ENCODE measurements at places on chromosomes 1 and 21.

DNA sequence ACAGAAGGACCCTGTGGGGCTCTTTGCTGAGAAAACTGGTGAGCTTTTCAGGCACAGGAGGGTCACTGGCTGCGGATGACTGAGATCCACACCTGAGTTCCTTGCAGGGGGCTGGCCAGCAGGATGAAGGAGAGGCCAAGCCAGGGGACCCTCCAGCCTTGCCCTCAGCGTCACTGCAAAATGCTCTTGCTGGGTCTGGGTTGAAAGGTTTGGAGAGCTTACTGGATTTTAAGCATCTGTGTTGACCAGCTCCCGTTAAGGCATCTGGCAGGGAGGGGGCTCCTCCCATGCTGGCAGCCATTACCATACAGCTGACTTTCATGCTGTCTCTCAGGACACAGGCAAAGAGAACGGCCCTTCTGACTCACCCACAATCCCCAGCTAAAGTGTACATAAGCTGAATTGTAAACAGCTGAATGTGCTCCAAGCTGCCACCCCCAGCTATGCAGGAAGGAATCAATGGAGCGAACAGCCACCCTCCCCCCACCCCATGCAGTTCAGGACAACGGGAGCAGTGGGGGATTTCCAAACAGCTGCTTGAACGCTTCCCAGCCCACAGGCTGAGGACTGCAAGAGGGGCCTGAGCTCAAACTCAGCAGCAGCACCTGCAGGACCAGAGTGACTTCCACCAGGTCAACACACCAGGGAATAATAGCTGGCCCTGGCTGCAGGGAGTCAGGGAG is 21.3 kb upstream of the A3GALT2 start:
- DNase-seq = peak; percentile 98

GRCh38 chr21:33332143-33332542 is 7.4 kb downstream of the IFNAR1 start:
- no peak for DNase-seq

DNA sequence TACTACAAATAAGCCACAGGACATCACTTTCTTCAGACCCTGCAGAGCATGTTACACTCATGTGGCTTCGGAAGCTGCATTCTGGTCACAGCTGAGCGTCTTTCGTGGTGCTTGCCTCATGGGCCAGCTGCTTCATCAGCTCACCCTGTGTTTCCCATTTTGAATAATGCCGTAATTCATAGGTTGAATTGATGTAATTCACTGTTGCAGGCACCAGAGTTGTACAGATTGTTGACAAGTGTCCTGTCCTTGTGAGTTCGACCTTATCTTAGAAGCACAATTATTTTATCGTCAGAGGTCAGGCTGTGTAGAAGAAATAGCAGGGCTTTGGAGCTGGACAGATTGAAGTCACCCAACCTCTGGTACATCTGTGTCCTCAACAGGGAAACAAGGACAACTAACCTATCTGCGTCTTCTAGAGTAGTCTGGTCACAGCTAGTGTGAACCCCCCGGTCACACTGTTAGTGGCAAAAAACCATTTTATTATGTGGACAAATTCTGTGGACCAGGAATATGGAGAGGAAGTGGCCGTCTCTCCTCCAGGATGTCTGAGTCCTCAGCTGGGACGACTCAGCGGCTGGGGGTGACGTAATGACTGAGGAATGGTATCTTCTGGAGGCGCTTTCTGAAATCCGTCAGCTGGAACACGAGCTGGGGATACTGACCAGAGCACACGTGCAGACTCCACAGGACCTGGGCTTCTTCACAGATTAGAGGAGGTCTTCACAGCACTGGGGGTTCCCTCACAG is 17.8 kb downstream of the PKNOX1 start:
- DNase-seq = peak; percentile 88

- no peak for DNase-seq
These were observed 5.5 kb downstream of the INAVA start for GRCh38 chr1:200899954-200900867.

DNA sequence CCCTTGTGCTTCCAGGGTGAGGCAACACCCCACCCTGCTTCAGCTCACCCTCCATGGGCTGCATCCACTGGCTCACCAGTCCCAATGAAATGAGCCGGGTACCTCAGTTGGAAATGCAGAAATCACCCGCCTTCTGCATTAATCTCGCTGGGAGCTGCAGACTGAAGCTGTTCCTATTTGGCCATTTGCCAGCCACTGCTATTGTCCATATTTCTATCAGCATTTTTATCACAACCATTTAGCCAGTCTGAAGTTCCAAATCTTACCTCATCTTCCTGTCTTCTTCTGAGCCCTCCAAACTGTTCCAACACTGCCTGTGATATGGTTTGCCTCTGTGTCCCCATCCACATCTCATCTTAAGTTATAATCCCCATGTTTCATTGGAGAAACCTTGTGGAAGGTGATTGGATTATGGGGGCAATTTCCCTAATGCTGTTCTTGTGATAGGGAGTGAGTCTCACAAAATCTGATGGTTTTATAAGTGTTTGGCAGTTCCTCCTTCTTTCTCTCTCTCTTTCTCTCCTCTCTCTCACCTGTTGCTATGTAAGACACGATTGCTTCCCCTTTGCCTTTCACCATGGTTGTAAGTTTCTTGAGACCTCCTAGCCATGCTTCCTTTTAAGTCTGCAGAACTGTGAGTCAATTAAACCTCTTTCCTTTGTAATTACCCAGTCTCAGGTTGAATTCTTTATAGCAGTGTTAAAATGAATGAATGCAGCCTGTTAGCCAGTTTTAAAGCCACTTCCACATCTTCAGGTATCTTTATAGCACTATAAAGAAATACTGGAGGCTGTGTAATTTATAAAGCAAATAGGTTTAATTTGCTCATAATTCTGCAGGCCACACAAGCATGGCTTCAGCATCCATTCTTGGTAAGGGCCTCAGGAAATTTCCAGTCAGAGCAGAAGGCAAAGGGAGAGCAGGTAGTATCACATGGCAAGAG is 203.5 kb downstream of the FCRL5 start:
- DNase-seq = no peak

- DNase-seq = no peak
These were observed 2.1 kb downstream of the SCCPDH start for GRCh38 chr1:246726255-246726679.

DNA sequence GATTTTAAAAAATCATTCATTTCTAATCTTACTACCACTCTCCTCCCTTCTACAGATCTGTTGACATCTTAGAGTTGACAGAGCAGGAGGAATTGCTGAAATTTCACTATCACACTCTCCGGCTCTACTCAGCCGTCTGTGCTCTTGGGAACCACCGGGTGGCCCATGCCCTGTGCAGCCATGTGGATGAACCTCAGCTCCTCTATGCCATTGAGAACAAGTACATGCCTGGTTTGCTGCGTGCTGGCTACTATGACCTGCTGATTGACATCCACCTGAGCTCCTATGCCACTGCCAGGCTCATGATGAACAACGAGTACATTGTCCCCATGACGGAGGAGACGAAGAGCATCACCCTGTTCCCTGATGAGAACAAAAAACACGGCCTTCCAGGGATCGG is 276.7 kb downstream of the ZP4 start:
- DNase-seq = no peak

DNA sequence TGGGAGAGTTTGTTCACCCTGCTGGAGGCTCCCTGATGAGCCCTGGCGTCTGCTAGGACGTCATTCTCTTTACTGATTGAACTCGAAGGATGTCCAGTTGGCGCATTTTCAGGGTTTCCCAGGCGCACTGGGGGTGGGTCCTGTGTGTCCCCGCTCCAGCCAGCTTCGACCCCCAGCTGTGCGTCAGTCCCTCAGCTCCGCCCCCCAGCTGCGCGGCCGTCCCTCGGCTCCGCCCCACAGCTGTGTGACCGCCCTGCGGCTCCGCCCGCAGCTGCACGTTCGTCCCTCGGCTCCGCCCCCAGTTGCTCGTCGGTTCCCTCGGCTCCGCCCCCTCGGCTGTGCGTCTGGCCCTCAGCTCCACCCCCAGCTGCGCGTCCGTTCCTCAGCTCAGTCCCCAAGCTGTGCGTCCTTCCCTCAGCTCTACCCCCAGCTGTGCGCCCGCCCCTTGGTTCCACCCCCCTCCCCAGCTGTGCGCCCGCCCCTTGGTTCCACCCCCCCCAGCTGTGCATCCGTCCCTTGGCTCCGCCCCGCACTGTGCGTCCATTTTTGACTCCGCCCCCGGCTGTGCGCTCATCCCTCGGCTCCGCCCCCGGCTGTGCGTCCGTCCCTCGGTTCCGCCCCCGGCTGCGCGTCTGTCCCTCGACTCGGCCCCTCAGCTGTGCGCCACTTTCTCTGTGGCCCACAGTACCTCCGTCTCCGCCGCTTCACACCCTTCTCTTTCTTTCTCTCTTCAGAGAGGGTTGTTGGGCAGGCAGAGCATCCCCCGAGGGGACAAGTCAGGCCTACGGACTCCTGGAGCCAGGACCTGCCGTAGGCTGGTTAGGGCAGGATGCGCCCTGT is 61.3 kb downstream of the FAAP20 start:
- DNase-seq = peak; percentile 98

DNA sequence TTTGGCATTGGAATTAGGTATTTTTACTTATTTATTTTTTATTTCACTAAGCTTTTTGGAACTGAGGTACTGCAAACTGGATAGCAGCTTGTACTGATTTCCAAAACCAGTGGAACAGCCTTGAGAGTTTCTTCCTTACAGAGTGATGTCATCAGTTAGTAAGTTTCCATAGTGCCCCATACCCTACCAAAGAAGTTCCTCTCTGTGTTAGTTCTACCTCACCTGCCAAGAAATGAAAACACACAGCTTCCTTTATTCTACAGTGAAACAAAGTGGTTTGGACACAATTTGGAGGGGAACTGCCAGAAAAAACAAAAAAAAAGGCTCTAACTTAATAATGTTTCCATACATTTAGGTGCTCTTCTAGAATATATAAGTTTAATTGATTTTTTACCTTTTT is 430.9 kb upstream of the ADGRL2 start:
- DNase-seq = no peak

DNA sequence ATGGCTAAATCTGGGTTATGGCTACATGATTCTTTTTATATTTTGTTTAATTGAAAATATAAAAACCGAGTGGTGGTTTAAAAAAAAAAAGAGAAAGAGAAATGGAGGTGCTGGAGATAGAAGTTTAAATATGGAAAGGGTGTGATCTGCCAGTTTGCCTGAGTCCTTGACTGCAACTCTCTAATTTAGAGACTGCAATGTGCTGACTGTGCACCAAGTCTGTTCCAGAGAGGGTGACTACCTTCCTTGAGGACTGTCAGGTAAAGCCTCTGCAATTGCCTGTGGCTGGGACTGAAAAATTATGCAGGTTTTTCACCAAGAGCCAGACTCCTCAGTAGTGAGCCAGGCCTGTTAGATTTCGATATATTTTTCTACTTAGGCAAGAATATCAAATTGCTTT is 1326.3 kb downstream of the BRINP3 start:
- DNase-seq = no peak

GRCh38 chr1:29865051-29865450 is 628.7 kb downstream of the PTPRU start:
- no peak for DNase-seq

- DNase-seq = peak; percentile 6
These were observed 44.0 kb downstream of the EDN2 start for GRCh38 chr1:41440321-41441085.

DNA sequence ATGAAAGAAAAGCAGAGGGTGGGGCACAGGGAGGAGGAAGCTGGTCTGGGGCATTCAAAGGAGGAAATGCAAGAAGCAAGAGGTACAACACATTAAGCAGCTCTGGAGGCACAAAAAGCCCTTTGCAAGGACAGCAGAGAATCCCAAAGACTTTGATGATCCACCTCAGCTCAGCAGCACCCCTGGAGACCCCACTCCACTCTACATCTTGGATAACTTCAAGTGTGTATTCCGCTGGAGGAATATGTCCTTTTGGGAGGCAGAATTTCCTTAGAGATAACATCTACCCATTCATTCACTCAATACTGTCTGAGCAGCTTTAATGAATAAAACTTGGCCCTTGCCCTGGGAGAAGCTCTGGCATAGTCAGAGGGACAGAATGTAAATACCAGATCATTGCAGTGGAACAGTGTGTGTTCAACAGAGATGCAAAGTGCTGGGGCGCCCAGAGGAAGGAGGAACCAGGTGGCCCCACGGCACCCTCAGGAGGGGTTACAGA is 599.7 kb downstream of the KIF26B start:
- DNase-seq = no peak

DNA sequence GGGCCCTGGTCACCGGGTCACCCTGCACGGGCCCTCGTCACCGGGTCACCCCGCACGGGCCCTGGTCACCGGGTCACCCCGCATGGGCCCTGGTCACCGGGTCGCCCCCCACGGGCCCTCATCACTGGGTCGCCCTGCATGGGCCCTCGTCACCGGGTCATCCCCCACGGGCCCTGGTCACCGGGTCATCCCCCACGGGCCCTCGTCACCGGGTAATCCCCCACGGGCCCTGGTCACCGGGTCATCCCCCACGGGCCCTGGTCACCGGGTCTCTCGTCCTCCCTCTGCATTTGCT is 77.6 kb downstream of the RIPK4 start:
- no peak for DNase-seq

GRCh38 chr1:16926491-16927073 is 4.9 kb downstream of the CROCC start:
- DNase-seq = no peak

DNA sequence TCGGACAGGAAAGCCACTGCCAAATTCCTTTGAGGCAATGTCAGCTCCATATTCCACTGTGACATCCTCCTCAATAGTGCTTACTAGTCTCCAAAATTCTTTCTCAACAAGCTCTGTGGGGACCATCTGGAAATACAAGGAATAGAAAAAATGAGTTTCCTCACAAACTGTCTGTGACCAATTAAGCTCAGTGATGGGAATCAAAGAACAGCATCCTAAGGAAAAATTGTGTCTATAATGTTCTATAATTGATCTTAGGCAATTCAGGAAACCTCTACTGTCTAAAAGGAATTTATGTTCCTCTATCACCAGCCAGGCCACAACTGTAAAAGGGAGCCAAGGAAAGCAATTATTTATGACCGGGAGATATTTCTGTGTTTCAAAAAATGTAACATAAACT is 46.1 kb upstream of the SYT2 start:
- peak; percentile 59 for DNase-seq

DNA sequence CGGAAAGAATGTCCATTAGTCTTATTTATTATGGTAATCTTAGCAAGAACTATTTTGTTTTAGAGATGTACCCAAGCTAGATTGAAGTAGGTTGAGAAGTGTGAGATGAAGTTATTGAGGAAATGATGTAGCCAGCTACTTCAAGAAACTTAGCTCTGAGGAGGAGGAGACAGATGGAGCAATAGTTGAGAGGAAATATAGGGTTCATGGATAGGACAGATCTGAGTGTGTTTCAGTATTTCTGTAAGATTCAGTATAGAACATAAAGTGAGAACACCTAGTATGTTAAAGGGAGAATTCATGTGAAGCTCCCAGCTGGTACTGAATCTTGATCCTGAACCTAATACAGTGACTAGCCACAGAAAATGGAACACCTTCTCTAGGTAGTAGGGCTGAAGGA is 28.9 kb downstream of the TSNAX start:
- no peak for DNase-seq

DNA sequence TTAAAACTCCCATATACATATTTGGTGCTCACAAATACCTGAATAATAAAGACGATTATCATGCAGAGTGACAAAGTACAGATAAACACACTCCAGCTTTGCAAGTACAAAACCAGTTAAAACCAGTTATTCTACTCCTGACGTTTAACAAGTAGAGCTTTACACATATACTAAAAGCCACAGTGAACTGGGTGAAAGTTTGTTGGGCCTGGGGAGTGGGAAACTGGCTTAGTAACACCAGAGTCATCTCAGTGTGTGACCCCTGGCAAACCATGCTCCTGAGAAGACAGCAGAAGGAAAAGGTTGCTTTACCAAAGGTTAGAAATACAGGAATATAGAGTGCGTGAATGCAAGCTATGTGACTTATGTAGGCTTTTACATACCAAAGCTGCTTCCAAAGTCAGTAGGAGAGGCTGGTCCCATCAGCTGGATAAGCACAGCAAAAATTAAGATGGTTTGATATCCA is 148.1 kb downstream of the NRIP1 start:
- no peak for DNase-seq

All from AG10803 (cell line).